ENCODE measurements at places on chromosomes 3 and 15.
A peak's percentile ranks its signal among the peaks of the same experiment; 100 is the strongest.

DNA sequence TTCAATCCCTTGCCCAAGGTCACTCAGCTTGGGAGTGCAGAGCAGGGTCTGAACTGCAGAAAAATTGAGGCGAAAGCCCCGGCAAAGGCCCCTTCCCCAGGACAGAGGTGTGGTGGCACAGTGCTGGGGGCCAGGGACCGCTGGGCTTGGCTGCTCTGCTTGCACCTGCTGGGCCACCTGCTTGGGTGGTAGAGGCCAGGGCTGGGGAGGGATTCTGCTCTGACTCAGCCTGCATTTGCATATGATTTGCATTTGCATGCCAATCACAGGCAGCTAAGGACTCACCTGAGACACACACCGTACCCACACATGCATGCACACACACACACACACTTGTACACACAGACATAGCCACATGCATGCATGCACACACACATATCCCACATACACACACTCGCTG is 9.9 kb downstream of the GRM2 start:
- DNase-seq = no peak

- DNase-seq = no peak
These were observed 61.9 kb upstream of the CDAN1 start for GRCh38 chr15:42798802-42799201.

- DNase-seq = no peak
These were observed 11.4 kb upstream of the SNRPN start for GRCh38 chr15:24943361-24943760.

DNA sequence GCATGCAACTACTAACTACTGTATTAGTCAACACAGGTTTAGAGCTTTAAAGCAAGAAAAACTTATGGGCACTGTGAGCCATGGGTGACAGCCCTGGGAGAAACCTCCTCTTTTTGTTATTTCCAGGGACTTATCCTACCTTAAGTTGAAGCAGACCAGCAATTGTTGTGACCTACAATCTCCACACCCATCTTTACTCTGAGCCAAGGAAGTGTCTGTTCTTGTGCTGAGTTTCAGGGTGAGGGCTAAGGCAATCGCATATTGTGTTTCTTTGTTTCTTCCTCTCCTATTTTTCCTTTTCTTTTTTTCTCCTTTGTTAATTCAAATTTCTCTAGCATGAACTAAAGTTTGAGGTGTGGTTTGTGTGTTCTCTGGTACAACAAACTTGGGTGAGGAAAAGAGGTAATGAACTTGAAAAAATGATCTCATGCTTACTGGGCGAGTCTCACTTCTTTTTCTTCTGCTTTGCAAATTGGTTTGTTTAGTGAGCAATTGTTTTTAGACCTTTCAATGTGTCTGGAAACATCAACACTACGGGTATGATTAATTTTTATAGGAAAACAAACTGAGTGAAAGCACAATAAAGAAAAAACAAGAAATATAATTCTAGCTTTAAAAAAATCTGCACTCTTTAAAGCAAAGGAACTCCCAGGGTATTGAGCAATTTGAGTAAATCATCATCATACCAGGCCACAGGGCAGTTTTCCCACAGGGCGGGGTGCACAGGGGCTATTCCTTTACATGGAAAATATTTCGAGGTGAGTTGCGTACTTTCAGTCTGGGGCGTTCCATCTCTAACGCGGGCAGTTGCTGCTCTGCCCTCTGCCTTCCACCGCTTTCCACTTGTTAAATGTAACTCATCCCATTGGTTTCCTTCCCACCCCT is 2.7 kb downstream of the UPK1B start:
- DNase-seq = no peak

DNA sequence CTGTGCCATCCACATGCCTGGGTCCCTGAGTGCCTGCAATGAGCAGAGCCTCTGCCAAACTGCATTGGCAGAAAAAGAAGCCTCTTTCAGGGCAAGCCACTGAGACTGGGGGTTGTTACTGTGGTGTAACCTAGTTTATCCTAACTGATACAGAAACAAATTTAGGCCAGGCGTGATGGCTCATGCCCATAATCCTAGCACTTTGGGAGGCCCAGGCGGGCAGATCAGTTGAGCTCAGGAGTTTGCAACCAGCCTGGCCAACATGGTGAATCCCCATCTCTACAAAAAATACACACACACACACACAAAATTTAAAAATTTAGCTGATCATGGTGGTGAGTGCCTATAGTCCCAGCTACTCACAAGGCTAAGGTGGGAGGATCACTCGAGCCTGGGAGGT is 221.6 kb downstream of the TBC1D2B start:
- DNase-seq = no peak

GRCh38 chr3:140023616-140024530 is 88.9 kb downstream of the CLSTN2 start:
- peak; percentile 89 for DNase-seq

DNA sequence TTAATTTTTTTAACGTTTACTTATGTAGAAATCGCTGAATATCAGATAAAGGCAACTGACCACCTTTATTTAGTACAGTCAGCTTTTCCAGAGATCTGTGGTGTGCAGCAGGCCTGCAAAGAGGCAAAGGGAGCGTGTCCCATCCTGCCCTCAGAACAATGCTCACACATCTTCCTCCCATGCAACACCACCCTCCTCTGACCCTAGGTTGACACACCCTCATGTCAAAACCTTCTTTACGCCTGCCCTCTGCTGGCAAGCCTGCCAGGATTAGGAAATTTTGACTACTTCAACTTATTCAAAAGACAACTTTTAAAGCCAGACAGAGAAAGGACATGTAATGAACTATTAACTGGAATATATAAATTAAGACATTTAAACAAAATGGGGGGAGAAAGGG is 513.7 kb downstream of the FOXP1 start:
- DNase-seq = no peak

DNA sequence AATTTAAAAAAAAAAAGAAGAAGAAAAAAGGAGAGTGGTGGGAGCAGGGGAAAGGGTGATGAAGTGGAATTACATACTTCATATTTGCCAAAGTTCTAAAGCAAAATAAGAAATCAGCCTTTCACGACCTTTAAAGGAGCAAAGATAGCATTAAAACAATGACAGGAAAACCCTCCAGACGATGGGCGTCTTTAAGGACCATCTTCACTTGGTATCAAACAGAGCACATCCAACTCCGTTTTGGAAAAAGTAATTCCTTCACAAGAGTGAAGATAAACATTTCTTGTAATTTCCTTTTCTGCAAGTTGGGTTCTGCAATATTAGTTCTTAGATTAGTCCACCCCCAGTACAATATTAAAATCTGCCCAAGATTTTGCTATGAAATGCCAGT is 32.8 kb downstream of the FRMD4B start:
- DNase-seq = no peak

GRCh38 chr3:185225523-185225922 is 28.3 kb downstream of the EHHADH start:
- DNase-seq = no peak

DNA sequence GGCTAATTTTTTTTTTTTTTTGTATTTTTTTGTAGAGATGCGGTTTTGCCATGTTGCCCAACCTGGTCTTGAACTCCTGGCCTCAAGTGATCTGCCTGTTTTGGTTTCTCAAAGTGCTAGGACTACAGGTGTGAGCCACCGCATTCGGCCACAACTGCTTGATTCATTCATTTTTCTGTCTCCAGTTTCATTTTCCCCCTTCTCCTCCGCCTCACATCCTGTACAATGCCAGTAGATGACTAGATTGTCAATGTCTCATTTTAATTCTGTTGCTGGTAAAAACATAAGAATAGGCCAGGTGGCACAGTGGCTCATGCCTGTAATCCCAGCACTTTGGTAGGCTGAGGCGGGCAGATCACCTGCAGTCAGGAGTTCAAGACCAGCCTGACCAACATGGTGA is 12.0 kb upstream of the ZNF592 start:
- DNase-seq = no peak

GRCh38 chr3:45567730-45568172 is 26.8 kb upstream of the LIMD1 start:
- DNase-seq = no peak

DNA sequence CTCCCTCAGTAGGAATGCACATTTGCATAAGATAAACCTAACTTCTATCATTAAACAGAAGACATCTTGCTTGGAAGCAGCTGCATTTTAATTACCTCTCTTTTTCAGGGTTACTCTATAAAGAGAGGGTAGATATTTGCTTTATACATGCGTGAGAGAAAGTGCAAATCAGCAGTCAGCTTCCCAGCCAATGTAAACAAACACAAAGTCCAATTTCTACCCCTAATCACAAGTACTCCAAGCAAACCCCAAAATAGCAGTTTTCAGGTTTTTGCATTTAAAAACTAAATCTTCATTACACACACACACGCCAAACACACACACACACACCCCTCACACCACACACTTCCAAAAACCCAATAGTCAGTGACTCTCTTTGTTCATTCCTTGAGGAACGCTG is 303.9 kb upstream of the ALCAM start:
- DNase-seq = peak; percentile 47

DNA sequence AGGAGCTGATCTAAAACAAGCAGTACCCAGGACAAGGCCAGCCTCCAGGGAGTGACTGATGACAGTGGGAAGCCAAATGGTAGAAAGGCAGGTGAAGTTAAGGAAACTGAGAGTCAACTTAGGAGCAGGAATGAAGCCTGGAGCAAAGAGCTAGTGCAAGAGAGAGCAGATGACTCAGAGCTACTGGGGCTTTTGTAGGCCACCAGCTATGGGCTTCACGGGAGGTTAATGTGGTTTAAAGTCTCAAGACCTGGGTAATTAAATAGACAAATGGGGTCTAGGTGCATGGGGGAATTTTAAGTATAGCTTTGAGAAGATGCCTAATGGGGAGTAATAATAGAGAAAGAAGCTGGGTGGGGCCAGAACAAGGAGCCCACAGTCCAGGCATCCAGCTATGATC is 3.1 kb downstream of the CD86 start:
- no peak for DNase-seq

GRCh38 chr15:71192816-71193215 is 77.5 kb downstream of the THSD4 start:
- no peak for DNase-seq

- DNase-seq = no peak
These were observed 88.1 kb downstream of the ZIC1 start for GRCh38 chr3:147497286-147497685.

DNA sequence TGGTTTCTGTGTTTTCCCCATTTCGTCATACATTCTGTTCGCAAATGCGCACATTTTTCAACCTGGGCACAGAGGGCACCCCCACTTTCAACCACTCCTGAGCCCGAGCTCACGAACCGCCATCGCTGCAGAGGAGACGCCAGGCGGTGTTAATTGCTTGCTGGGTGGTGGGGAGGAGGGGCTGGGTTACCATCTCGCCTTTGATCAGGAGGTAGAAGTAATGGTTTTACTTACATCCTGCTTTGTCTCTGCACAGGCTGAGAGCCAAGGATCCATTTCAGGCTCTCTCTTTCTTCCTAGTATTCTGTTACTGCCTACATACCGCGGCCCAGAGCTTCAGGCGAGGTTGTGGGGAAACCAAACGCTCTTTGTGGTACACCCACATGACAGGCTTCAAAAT is 177.3 kb upstream of the WNT5A start:
- no peak for DNase-seq

DNA sequence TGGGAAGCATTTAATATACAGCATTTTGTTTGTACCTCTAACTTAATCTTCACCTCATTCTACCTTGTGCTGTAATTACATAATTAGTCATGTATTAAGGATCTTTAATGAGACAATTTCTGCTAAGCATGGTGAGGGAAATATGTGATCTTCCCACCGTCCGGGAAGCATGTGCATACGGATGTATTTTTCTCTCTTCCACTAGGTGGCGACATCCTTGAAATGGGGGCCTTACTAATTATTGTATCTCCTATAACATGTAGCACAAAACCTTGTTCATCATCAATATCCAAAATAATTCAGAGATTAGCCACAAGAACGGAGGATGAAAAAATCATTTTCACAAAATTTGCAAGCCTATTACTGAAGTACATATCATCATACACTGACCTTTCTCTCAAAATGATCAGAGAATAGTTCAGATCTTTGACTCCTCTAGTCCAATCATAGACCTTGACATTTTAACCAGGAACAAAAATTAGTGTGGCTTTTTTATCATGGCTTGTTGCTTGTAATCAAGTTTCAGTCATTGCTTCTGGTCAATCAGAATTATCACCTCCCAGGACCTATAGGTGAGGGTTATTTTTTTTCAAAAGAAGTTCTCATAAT is 148.9 kb upstream of the GBE1 start:
- no peak for DNase-seq

DNA sequence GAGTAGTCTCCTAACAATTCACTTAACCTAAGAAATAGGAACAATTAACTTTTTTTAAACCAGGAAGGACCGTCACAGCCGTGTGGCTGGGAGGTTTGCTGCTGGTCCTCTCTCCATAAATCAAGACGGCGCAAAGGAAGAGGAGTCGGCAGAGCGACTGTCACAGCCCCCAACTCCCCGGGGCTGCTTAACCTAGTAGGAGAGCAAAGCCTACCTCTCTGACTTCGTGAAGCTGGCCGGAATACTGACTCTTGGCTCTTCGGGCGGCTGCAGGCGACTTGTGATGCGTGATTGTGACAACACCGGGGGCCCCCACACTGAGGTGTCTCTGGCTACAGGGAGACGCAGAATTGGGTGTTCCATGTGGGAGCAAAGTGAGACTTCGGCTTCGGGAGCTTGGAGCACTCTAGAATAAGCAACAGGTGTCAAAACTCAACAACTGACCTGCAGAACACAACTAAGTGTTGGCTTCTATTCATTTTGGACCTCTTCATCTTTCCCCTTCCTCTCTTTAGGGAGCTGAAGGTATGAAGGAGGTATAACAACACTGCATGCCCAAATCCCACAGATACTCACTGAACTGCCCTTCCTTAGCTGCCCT is 151.1 kb downstream of the OSBPL10 start:
- no peak for DNase-seq

- no peak for DNase-seq
These were observed 2.9 kb upstream of the CFAP92 start for GRCh38 chr3:128996726-128997125.

DNA sequence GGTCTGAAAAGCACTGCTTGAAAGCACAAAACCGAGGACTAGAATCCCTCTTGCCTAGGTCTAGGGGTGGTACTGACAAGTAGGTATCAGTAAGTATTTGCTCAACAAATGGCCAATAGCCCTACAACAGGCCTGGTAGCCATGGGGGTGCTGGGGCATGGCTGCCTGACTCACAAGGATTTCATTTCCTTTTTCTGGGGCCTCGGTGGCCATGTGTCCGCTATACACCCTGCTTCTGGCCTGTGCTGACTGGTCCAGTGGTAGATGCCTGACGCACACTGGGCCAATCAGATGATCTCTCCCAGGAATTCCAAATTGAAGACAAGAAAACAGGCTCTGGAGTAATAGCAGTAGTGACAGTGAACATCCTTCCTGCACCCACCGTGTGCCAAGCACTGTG is 29.4 kb downstream of the MELTF start:
- no peak for DNase-seq

GRCh38 chr3:54123003-54123775 is 837 bp downstream of the CACNA2D3 start:
- no peak for DNase-seq

- no peak for DNase-seq
These were observed 15.8 kb upstream of the RFTN1 start for GRCh38 chr3:16529264-16529663.
